ENCODE measurements at places on chromosomes 3 and 15. TPM values are rescaled to one million over a fixed set of nuclear protein-coding genes. Genes with fewer than 3 reads are reported as not detected.

DNA sequence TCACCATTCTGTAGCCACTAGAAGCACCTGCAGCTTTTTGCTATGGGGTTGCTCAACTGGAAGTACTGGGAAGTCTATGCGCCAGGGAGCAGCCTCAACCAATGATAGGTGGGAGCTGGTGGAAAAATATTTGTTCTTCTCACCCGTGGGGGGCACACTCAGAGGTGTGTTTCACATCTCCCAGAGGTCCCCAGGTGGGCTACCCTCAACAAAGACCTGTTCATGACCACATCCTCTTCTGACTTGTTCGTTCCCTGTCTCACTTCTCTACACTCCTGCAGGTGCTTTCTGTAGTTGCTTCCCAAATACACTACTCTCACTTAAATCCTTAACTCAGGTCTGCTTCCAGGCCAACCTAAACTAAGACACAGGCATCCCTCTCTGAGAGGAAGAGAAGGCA lies 3.6 kb downstream of the CAMP start:
- no peak for DNase-seq

MME gene
- 111 TPM for total RNA-seq

ZNF501 gene
- 5.6 TPM for total RNA-seq

SLC9A9 gene
- total RNA-seq, result 12.2 TPM
